ENCODE measurements at places on chromosomes 7 and 10.

GRCh38 chr10:132489053-132489703, 48.4 kb upstream of the INPP5A start:
- no peak for DNase-seq

DNA sequence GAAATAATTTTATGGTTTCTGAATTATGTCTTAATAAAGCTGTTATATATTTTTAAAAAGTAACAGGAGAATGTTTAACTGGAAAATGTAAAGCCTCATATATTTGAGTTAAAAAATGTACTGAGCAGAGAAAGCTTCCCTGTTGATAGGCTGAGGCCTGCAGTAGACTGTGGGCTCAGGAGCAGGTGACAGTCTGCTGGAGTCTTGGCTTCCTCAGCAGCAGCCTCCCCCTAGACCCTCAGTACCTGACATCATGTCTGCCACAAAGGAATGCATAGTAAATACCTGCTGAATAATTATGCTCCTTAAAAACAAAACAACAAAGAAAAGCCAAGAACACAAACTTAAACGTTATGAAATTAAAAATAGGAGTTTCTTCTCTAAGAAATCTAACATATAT, 73.9 kb upstream of the NOBOX start:
- DNase-seq = no peak

DNA sequence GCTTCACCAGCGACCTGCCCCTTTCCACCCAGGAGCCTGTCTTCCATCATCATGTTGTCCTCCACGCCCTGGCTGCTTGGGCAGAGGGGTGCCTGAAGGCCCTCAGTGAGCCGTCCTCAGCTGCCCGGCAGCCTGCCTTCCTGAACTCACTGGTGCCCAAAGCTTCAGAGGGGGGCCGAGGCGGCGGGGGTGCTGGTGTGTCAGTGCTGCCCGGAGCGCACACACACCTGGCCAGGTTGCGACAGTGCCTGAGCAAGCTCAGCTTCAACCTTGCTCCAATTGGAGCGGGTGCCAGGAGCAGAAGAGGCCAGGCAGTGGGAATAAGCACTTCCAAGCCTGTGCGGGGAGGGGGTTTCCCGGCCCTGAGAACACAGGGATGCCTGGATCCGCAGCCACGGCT, 566.3 kb downstream of the INHBA start:
- DNase-seq = no peak

- no peak for DNase-seq
These were observed 192.8 kb downstream of the SH2D4B start for GRCh38 chr10:80730522-80730921.

GRCh38 chr10:71396084-71396710, 523 bp upstream of the CDH23 start:
- peak; percentile 54 for DNase-seq

- DNase-seq = no peak
These were observed 1.4 kb upstream of the CTBP2 start for GRCh38 chr10:125161707-125162119.

DNA sequence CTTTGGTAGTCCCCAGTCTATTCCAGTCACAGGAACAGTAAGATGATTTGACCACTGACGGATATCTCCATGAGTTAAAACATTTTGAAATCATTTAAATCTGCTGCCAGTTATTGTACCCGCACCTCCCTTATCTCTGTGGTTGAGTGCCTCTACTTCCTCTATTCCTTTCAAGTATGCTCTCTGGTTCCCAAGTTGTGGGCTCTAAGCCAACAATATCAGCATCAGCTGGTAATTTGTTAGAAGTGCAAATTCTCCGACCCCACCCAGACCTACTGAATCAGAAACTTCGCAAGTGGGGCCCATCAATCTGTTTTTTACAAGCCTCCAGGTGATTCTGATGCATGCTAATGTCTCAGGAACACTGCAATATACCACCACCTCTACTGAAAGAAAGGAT, 235.5 kb downstream of the CCSER2 start:
- DNase-seq = no peak

GRCh38 chr10:106338486-106338885, 826.0 kb downstream of the SORCS1 start:
- DNase-seq = no peak

DNA sequence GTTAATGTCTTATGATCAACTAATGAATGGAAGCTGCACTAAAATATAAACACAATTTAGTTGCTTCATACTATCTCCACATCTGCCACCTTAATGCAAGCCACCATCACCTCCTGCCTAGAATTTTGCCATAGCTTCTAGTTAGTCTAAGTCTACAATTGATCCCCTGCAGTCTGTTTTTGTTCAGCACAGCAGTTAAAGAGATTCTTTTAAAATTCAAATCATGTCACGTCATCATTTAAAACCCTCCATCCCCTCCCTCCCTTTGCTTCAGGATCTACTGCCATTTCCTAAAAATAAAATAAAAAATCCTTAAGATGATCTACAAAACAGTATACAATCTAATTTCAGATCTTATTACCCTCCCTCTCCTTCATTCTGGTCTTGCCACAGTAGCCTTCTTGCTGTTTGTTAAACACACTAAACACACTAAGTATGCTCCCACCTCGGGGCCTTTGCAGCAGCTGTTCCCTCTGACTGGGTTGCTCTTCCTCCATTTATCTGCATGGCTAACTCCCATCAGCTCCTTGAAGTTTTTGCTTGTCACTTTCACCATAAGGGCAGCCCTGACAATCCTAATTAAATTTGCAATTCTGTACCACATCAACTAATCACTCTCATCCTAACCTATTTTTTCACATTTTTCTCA, 97.0 kb upstream of the FOXP2 start:
- no peak for DNase-seq

GRCh38 chr7:131726686-131727085, 170.3 kb upstream of the PODXL start:
- DNase-seq = no peak

DNA sequence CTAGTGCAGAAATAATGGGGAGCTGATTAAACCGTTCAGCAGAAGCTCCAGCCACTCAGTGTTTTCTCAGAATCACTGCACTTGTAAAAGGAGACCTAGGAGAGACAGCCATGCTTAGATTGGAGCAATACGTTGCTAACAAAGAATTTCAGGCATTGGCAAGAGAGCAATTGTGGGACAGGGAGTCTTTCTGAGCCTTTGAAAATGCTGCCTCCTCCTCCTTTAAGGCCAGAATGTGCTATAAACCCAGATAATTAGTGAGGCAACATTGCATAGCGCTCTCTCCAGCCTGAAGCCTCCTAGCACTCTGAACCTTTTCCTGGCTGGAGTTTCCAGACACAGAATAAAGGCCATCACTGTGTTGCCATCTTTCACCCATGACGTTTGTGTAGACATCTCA, 18.5 kb upstream of the PTPRN2 start:
- no peak for DNase-seq

DNA sequence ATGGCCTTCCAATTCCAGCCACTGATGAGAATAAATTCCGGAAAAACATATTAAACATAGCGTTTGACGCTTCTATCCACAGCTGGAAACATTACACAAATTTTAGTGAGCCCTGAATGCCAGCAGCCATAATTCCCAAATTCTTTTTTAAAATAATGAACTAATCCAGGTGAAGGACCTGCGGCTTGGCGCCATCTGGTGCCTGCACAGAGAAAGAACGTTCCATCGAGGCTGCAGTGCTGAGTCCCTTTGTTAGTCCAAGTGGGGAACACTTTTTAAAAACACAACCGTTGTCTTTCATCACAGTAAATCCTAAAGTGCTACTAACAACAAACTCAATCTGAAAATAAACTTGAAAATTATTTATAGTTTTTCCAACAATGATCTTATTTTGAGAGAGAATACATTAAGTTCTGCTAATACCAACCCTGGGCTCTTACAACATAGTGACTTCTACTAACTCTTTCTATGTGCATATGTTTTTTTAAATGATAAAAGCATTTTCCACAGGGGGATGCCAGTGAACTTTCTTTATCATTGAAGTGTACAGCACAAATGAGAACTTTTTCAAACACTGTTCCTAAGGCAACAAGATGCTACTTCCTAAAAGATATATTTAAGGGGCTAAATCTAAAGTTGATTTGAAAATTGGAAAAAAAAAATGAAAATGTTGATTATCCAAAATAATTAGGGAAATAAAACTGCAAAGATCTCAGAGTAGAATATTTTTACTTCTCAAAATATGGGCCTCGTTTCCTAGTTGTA, 166.9 kb upstream of the RNF32 start:
- DNase-seq = no peak

Data from progenitor cell of endocrine pancreas (in vitro differentiated cells).